Stimulated activated CD4-positive, alpha-beta T cell treated with anti-CD3 and anti-CD28 coated beads, Interleukin-4, amount 100 ng/mL, for 24 hours (primary cell): ENCODE measurements at places on chromosomes 5 and 9.

GRCh38 chr5:62578540-62578939 lies at the start of gene LRRC70:
Gene LRRC70 (plus strand): TSS chr5:62578819. CDS start chr5:62579439, 620 bp downstream.
- DNase-seq, result no peak

DNA sequence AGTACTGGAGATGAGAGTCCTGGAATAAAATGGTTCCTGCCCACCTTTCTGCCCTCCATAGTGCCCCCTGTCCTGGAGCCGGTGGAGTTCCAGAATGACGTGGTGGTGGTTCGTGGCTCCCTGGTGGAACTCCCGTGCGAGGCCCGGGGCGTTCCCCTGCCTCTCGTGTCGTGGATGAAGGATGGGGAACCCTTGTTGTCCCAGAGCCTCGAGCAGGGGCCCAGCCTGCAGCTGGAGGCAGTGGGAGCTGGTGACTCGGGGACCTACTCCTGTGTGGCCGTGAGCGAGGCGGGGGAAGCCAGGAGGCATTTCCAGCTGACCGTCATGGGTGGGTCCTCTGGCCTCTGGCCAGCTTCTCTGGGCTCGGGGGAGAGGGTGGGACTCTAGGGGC lies 51.1 kb upstream of the ASS1 start:
- no peak for DNase-seq

DNA sequence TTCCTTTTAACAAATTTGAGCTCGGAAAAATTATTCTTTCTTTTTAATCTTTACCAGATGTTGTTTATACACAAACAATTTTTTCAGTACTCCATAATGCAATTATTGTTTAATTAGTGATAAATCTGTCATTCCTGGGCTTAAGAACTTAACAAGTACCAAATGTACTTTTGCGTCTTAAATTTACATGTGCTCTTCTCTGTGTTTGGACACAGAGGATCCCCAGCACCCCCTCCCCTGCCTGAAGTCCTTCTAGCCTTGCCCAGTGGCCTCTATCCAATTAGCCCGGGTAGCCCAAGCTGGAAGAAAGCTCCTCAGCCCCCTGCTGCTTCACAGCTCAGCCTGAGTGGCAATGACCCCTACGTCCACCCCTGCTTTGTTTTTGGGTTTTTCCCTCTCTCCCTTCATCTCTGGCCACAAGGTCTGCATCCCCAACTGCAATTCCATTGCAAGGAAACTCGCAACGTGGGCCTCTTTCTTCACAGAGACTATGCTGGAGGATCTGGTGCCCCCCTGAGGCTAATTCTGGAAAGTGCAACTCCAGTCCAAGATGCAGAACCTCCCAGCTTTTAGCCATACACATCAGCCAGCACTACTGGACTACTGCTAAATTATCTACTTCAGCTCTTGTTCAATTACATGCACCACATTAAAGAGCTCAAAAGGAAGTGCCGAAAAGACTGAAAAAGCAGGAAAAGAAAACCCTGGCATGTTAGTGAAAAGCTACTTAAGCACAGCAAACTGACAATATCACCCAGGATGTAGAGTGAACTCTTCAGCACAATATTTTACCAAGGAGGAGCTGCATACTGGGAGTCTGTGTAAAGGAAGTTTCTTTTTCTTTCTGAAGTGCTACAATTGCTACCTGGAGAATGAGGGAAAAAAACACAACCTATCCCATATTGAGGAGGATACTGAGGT lies 186.2 kb downstream of the FANCC start:
- peak; percentile 51 for DNase-seq

DNA sequence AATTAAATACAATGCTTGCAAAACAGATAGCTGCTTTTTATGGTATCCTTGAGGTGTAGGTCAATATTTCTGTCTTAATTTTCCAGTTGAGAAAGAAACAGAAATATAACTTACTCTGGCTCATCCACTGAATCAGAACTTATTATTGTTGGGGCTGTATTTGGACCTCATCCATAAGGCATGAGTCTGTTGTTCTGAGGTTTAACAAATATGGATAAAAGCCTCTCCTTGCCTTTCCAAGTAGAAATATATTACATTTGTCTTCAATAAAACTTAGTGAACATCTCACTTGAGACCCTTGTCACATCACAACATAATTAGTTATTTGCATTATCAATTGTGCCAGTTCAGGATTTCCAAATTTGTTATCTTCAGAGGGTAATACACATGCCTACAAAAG lies 525.8 kb downstream of the AGTPBP1 start:
- no peak for DNase-seq

DNA sequence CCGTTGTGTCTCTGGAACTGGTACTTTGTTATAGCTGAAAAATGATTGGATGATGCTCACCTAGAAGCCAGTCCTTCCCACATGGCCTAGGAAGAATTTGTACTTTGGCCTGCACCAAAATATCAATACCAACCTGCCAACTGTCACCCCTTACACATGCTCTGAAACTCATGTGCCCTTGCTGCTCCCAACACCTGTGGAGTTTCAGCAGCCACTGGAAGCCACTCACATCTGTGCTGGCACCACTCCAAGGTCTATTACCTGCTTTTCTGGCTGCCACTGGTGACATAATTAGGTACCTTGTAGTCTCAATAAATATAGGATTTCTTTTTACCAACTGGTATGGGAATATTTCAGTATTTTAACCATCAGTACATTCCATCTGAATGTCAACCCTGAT lies 363.6 kb downstream of the SH3GL2 start:
- DNase-seq, result no peak

- DNase-seq, result no peak
These were observed 197.0 kb downstream of the MCTP1 start for GRCh38 chr5:95087816-95088317.

DNA sequence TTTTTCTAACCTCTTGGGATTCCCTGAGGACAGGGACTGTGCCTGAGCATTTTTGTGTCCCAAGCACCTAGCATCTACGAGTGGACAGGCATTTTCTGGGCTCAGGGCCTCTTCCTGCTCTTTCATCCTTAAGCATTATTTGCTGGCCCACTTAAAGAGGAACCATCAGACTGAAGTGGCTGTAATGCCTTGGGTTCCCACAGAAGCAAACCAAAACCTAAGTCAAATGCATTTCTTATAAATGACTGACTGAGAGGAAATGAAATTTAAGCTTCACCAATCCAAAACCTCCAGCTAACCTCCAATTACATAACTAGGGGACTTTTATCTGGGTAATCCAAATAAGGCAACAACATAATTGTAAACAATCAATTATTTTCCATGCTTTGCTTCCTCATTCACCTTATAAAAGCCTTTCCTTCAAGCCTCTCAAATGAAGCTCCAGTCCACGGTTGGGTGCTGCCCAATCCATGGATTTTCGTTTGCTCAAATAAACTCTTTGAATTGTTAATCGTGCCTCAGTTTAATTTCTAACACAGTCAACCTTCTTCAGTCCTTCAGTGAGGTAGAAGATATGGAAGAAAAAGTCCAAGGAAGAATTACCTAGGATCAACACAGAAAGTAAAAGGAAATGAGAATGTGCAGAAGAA lies 25.3 kb upstream of the SLC31A2 start:
- no peak for DNase-seq

DNA sequence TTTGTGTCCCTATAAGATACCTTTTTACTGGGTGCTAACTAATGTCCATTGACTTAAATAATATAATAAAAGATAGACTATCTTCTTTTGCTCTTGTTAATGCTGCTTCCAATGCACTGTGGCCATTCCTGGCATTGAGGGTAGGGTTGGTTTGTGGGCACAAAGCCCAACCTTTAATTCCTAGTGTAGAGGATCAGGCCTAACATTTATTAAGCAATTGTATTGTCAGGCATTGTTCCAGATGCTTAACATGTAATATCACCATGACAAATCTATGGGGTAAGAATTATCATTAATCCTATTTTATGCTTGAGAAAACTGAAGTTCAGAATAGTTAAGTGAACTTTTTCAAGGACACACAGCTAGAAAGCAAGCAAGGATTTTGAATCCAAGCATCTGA lies 60.4 kb upstream of the GPBP1 start:
- no peak for DNase-seq
